ENCODE measurements at places on chromosomes 16 and 17.

GRCh38 chr16:19781226-19781625 is 63.2 kb downstream of the IQCK start:
- DNase-seq: no peak

- no peak for DNase-seq
Measured at GRCh38 chr17:67652433-67652832, 65.3 kb upstream of the NOL11 start.

- no peak for DNase-seq
Measured at GRCh38 chr17:57010487-57010886, 32.6 kb downstream of the SCPEP1 start.

- DNase-seq: no peak
Measured at GRCh38 chr16:24871891-24872290, 26.1 kb downstream of the SLC5A11 start.

DNA sequence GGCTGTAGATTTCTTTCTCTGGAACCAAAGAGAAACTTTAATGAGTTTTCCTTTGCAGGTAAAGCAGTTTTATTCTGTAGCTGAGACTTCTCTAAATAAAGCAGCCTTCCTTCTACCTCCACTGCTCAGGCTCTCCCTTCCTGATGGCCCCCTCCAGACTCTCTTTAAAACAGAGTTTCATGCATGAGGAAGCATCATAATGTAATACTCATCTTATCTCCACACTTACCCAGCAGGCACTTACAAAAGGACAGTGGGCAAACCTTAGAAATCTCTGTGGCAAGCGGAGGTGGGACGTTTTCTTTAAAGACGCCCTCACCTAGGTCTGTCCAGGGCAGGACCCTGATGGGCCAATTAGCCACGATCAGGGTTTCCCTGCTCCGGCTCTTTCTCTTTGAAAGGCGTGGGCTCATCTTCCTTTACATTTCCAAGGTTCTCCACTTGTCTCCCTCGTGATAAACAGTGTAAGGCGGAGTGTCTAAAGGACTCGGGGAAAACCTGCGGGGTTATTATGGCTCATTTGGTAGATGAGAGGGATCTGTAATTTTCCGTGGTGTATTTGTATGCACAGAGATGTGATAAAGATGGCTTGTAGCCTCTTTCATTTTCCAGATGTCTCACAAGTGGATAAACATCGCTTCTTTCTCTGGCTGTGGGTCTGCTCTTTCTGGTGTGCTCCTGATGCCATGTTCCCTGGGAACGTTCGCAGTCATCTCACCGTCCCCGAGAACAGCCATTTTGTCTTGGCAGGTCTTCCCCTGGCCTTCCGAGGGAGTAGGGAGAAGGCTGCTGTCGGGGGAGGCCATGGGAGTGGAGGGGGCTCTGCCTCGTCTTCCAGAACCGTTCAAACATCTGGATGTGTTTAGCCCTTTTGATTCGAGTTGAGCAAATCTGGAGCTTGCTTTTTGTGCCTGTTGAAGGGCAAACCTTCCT is 239.0 kb downstream of the CCDC182 start:
- no peak for DNase-seq

- DNase-seq: no peak
Measured at GRCh38 chr16:50501986-50502615, 46.1 kb upstream of the NKD1 start.

Measured in fibroblast of gingiva (primary cell).